ENCODE measurements at places on chromosomes 2 and 18.

DNA sequence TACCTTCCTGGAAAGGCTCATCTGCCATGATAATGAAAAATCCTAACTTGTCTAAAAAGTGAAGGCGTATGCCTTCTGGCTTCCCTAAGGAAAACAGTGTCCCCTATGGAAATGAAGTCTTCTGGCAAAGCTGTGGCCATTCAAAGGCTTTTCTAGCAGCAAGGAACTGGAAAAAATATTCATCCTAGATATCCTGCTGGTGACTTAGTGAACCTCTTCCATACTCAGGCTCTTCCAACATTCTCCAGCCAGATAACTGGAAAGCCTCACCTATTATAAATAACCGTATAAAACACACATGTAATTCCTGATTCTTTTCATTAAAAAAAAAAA lies 84.7 kb downstream of the RBMS1 start:
- DNase-seq = no peak

DNA sequence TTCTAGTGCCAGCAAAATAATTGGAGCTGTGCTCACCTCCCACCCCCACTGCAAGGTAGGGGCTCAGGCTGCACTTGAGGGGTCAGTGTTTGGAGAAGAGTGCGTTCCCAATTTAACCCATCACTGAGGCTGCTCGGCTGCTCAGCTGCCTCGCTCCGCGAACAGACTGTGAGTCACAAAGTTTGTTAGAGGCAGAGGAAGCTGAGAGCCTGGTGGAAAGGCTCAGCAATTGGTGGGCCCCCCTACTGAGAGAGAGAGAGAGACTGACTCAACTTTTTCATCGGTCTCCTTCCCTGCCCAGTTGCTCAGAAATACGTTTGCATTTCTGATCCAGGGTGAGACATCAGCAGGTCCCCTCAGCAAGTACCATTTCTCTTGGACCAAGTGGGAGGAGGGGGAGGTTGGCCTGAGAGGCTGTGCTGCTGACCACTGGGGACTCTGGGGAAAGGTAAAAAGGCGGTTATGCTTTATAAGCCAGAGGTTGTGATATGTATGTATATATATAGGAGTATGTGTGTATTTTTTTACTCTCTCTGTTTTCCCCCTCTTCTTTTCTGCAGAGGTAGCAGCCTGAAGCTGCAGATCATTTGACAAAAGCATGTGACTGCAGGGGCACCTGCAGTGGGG lies 1.5 kb downstream of the EFR3B start:
- no peak for DNase-seq

DNA sequence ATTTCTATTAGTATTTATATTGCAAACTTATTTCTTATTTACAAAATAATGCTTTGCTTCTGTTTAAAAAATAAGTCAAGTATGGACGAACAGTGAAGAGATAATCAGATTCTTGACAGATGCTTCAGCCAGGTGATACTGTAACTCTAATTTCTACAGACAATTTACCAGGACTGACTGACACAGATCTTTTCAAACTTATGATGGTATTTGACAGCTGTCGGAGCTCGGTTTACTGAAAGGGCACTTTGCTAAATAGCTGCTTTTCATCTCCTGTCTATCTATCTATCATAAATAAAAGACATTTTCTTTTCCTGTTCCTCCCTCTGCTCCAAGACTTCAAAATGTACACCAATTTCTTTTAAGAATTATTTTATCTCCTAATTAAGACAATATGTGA lies 422.5 kb upstream of the SLC8A1 start:
- no peak for DNase-seq

- no peak for DNase-seq
Measured at GRCh38 chr2:124476291-124476690, 451.2 kb downstream of the CNTNAP5 start.

DNA sequence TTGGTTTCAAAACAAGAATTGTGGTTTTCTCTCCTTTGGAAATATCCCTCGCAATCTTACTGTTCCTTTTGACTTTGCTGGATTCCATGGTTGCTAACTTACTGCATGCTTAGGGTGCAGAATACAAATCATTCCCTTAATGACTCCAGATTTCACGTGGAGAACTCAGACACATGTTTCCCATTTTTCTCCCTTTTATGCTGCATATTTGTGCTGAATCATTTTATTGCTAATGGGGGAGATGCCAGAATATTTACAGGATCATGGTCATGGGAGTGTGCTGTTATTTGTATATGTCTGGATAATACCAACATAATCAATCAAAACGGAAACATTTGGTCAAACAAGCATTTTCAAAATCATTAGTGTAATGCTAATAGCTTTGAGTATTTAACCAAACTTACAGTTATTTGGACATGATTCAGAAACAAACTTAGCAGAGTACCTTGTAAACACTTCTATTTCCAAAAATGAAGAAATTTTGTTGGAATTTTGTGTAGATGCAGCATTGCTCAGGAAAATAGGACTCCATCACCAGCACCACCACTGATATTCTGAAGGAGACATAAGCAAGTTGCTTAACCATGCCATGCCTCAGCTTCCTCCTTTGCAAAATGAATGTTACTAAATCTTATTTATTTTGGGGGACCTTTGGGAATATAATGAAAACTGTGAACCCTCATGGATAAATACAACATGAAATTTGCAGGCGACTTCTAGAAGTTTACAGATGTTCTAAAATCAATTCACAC lies 122.5 kb upstream of the RND3 start:
- DNase-seq = no peak

DNA sequence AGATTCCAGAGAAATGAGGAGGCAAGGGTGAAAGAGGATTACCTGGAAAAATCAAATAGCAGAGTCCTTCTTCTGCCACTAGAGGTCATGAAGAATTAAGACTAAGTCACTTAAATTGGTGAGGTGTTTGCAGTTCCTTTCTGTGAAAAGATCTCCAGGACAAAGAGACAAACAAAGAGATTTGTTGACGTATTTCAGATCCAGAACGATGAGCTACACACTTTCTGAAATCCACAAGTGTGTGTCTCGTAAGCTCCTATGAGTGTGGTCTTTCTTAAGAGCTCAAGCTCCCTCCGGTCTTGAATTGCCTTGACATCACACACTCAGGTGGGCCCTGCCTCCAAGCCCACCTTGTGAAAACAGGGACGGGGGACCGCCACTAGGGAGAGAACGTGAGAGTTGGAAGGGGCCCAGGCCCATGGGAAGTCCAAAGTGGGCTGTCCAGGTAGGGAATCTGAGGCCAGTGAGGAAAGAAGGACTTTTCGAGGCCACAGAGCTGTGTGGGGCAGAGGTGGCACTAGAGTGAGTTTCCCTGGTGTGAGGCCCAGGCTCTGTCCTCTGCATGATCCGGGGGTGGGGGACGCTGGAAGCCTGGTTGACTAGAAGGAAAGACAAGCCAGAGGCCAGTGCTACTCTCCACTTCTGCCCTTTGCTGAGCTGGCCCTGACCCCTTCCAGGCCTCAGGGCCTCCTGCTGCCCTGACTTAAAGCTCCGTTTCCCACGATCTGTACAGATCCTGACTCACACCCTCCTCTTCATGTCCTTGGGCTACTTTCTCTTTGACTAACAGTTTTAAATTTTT lies 168.1 kb upstream of the NCK2 start:
- peak; percentile 17 for DNase-seq

DNA sequence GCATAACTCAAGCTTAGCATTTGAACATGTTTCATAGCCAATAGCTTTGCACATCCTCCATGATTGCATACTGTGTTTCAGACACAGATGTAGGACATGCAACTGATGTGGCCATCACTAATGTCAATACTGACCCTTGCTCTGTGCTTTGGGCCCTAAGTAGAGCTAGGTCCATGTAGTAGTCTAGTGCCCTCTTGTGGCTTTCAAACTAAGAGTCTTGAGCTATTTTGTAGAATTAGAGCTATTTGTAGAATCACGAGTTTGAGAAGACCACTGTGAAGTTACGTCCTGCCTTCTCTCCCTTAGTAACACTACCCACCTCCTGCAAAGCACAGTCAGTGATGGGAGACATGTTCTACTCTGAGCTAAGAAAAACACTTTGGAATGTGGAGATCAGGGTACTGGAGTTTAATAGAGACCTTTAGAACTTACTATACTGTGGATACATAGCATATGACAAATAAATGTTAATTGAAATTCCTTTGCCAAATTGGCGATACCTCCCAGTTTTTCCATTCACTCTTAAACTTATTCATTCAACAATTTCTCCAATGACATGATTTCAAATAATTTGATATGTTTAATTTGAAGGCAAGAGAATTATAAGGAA lies 306.5 kb upstream of the TNP1 start:
- no peak for DNase-seq

- DNase-seq = no peak
Measured at GRCh38 chr2:167504695-167505094, 616.4 kb downstream of the XIRP2 start.

GRCh38 chr2:210503001-210503623 lies 26.6 kb upstream of the LANCL1 start:
- DNase-seq = peak; percentile 37

GRCh38 chr2:222609381-222609780 lies 46.5 kb downstream of the FARSB start:
- no peak for DNase-seq

DNA sequence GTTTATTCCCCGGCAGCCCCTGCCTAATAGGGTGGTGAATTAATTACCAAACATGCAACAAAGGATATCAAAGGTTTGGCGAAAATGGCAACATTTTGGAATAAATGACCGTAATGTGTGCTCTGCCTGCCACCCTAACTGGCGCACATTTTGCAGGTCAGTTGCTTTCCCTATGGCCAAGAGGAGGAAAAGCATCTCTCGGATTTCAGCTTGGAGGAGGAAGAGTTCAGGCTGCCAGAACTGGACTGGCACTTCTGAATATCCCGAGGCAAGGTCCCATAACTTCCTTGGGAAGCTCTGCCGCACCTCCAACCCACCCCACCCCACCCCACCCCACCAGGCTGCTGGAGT lies 37.1 kb downstream of the SLC25A52 start:
- no peak for DNase-seq

GRCh38 chr2:132400901-132401240 lies 15.7 kb upstream of the GPR39 start:
- DNase-seq = no peak

DNA sequence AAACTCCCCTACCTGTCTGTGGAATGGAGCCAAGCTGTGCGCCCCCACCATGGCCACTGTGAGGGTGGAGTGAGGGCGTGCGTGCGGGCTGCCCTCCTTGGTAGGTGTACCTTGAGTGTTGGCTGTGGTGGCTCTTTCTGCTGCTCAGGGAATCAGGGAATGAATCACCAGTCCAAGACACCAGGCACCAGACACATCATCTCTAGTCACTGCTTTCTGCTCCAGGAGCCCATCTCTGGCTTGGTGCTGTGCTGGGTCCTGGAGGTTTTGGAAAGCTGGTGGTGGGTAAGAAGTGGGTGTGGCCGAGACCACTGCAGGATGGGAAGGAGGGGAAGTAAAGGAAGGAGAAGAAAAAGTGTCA lies 209.9 kb downstream of the SEPTIN10 start:
- DNase-seq = no peak

GRCh38 chr2:121746071-121746578 lies 9.3 kb upstream of the TSN start:
- DNase-seq = no peak

- DNase-seq = no peak
Measured at GRCh38 chr18:39653221-39653620, 2087.6 kb upstream of the CELF4 start.

DNA sequence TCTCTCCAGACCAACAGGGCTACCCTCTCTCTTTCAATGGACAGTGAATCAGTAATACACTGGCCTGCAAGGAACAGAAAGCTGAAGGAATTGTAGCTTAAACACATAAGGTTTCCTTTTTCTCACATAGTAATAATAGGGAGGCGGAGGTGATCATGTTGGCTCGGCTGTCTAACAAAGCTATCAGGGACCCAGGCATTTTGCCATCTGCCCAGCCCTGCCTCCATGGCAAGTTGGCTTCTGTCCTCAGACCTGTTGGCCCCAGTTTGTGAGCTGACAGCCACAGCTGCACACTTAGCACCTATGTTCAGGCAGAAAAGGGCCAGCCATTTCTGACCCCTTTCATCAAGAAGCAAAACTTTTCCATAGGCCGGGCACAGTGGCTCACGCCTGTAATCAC lies 2.0 kb upstream of the CHRNG start:
- DNase-seq = no peak

DNA sequence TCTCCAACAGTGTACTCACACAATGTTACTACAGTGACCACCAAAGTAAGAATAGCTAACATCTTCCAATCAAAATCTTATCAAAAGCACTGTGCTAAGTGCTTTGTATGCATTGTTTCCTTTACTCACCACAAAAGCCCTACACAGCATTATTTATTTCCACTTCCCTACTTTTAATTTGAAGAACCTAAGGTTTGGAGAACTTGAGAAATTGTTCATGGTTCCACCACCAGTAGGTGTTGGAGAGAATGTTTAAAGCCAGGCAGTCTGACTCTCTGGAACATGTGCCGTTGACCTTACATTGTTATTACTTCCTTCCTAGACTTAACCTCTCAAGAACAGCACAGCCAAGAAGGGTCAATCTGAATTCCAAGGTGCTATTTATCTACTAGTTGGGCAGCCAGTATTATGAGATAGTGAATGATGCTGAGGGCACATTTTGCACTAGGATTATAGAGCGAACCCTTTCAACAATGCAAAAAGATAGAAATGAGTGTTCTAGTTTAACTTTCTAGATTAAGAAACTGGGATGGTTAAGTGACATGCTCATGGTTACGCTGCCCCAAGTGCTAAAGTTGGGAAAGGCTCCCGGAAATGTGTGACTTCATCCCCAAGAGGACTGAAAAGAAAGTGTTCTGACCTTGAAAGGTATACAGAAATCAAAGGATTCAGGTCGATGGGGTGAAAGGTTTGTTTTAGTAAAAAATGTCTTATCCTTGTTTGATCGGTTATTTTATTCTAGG lies 55.2 kb upstream of the FAM136A start:
- DNase-seq = no peak

DNA sequence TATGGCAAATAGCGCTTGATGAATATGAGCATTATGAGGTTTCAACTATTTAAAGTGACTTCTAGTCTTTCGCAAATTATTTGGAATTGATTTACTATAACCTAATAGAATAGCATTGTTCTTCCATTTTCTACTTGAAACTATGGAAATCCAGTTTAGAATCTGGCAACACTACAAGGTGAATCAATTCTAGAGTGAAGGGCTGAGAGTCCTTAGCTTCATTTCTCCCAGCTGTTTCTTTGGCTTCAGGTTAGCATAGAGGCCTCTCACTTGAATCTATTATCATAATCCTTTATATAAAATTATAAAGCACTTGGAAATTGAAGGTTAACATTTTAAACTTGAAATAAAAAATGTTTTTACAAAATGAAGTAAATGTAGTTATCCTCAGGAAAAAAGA lies 318.8 kb downstream of the CCDC85A start:
- no peak for DNase-seq

GRCh38 chr2:172864182-172864581 lies 128.5 kb downstream of the RAPGEF4 start:
- DNase-seq = no peak

- DNase-seq = no peak
Measured at GRCh38 chr18:35106845-35107148, 65.6 kb downstream of the MAPRE2 start.

- DNase-seq = no peak
Measured at GRCh38 chr18:9855681-9856080, 30.1 kb upstream of the TXNDC2 start.

DNA sequence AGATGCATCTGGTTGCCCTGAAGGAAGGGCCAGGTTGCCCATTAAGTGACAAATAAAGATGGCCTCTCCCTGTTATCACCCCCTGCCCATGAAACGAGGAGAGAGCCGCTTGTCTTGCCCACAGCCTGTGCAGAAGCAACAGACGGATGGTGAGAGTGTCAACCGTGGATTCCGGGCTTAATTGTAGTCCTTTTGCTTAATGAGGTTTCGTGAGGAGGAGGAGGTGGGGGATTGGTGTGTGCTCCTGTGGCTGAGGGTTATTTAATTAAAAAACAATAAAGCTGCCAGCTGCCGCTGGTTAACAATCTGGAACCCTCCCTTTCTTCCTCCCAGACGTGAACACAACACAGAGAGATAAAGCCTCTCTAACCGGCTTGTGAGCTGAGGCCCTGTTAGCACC lies 188.0 kb upstream of the PARD3B start:
- no peak for DNase-seq

Data from NCI-H2107 (cell line).